Activated T-cell treated with anti-CD3 and anti-CD28 coated beads, Interleukin-2, amount 50 U/mL, for 1 hour (primary cell): ENCODE measurements at places on chromosomes 2 and 18.

DNA sequence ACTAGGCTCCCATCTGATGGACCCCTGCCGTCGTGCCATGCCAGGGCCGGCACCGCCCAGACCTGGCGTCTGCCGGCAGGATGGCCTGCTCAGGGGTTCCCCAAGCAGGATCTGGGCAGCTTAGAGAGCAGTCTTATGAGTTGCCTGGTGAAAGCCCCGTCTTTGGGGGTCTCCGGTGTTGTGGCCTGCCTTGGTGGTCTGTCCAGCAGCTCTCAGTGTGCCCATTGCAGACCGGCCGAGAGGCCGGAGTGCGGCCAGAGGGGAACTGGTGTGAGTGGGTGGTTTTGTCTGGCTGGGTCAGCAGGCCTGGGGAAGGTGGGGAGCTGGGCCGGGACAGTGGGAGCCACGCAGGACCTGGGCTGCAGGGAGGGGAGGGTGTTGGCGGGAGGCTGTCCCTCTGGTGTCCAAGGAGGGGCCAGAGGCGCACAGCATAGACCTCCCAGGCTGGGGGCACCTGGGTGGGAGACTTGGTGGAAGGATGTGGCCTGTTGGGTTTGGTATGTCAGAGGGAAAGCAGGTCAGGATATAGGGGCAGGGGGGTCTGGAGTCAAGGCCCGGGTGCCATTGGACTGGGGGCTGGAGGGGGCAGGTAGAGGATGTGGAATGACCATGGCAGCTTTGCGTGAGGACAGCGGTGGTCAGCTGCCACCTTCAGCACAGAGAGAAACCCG is 16.5 kb downstream of the GPC1 start:
- DNase-seq = no peak

DNA sequence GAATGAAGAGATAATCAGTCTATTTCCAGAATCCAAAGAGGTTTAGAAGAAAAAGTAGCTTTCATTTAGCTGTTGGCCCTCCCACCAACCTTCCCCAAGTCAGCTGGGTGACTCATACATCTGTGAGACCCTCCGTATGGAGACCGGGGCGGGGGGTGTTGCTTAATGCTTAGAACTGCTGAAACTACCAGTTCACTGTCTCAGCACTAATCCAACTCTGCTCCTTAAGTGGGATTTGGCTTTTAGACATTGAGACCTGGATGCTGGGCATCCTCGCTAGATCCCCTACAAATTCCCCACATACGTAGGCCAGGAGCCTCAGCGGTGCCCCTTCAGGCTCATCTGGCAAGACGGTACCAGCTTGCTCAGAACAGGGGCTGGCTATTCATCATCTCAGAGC is at the start of gene SAG:
SAG (plus strand) TSS at position 252 of the 400 bp plus-strand sequence. CDS start 1,374 bp downstream, outside the sequence.
- DNase-seq = no peak

DNA sequence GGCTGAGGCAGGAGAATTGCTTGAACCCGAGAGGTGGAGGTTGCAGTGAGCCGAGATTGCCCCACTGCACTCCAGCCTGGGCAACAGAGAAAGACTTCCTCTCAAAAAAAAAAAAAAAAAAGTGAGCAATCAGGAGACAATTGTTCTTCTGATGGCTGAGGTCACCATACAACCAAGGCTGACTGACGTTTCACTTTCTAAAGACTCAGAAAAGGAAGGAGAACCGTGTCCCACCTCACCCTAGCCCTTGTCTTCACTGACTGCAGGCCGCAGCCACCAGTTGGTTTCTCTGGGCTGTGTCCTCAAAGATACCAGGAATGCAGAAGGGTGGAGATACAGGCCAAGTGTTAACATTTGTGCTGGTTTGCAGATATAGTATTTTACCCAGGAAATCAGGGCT is 7.7 kb upstream of the SLC35F6 start:
- no peak for DNase-seq

GRCh38 chr2:126227250-126227649 is 428.7 kb upstream of the GYPC start:
- no peak for DNase-seq

- no peak for DNase-seq
These were observed 83.7 kb downstream of the CERKL start for GRCh38 chr2:181573140-181573736.

DNA sequence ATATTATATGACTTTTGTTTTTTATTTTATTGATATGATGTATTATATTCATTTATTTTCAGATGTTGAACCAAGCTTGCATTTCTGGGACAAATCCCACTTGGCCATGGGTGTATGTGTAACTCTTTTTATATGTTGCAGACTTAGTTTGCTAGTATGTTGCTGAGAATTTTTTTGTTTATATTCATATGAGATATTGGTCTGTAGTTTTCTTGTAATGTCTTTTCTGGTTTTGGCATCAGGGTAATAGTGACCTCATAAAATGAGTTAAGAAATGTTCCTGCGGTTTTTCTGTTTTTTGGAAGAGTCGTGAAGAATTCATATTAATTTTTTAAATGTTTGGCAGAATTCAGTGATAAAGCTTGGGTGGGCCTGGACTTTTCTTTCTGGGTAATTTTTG is 88.7 kb downstream of the ASB1 start:
- no peak for DNase-seq

- no peak for DNase-seq
These were observed 20.8 kb downstream of the CCL20 start for GRCh38 chr2:227834423-227834822.

DNA sequence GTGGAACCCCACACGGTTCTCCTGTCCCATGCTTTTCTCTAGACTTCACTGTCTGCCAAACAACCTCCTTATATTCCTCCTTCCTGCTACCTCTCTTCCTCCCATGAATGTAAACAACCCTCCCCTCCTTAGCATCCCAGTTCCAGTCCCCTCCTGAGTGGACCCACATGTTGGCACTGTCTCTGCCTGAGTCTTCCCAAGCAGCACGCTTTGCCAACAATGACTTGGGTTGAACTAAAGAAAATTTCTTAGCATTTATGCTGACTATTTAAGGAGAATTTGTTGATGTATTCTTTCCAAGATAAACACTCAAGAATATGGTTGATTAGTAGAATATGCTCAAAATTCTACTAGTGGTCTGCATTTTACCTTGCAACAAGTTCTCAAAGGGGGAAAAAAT is 338.0 kb downstream of the TNS1 start:
- no peak for DNase-seq

DNA sequence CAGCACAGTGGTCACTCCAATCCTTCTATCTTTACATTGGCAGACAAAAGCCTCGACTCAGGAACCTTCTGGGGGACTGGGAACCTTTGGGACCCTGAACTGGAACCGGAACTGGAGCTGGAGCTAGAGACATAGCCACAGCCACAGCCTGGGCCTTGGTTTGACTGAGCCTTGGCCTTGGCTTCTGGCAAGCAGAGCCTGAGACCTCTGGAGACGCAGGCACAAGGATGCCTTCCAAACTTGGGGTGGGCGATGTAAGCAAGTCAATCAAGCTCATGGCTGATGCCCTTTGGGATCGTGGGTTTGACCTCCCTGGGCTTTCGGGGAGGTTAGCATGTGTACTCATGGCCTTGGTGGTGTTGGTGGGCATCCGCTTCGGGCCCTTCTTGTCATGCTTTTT is 619.3 kb downstream of the MBD2 start:
- no peak for DNase-seq

- no peak for DNase-seq
These were observed 158.0 kb downstream of the SMAD7 start for GRCh38 chr18:48792611-48793380.

DNA sequence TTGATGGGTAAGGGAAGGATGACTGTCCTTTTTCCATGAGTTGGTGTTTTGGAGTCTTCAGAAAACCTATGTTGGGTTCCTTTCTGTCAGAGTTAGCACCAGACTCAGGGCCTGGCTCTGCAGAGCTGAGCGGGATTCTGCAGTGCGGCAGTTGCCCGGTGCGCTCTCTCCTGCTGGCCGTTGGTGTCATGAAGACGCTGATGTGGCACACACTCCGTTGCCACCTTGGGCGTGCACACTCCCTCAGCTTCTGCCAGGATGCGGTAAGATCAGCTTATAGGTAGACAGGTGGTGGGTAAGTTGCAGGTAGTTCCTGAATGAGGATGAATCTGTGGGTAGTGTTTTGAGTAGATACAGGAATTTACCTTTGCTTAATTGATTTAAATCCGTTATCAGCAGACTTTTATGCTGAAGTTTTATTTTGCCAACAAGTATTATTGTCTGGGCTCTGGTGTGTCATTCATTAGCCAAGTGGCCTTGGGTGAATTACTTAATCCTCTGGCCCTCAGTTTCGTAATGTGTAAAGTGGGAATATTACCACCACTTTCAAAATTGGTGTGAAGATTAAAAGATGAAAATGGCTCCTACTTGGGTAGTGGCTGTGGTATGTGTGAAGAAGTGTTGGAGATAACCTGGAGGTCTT is 26.8 kb downstream of the DGKD start:
- no peak for DNase-seq

GRCh38 chr2:186181625-186182024 is 304.4 kb upstream of the ZC3H15 start:
- DNase-seq = no peak

- DNase-seq = no peak
These were observed 48.1 kb upstream of the HPCAL1 start for GRCh38 chr2:10254373-10255188.

DNA sequence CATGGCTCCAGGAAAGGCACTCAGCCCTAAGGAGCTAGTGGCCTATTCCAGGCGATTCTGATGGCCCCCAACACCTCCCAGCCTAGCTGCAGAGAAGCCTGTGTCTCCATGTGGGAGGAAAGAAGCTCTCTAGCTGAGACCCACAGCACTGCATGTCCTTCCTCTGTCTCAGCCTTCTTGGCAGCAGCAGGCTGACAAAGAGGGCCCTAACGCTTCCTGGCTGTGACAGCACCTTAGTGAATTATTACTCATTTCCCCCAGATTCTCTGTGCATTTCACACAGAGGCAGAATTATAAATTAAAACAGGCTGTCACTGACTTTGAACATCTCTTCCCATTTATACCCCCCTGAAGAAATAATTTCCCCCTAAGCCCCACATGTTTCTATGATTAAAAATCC is 206.8 kb downstream of the CLIP4 start:
- no peak for DNase-seq

- DNase-seq = no peak
These were observed 80.2 kb upstream of the BCL11A start for GRCh38 chr2:60633615-60634014.

DNA sequence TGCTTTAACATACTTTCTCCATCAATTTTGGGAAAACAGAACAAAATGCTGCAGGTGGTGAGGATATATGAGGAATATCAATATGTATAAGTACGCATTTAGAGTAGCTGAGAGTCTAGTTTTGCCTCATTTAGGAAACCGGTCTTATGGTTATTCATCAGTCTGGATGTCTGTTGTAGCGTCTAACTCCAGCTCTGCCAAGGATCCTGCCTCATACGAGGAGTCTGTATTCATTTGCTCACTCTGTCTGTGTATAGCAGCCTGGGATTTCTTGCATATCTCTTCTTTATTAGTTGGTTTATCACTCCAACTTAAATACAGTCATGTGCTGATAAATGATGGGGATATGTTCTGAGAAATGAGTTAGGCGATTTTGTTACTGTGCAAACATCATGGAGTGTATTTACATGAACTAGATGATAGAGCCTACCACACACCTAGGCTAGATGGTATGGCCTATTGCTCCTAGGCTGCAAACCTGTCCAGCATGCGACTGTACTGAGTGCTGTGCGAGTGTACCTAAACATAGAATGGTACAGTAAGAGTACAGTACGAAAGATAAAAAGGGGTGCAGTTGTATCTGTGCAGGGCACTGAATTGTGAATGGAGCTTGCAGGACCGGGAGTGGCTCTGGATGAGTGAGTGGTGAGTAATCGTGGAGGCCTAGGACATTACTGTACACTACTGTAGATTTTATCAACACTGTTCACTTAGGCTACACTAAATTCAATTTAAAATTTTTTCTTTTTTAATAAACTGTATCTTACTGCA is 148.1 kb downstream of the ZNF407 start:
- no peak for DNase-seq

GRCh38 chr2:27217173-27218121 is at the start of gene CAD:
Gene CAD, plus strand, starts transcription at chr2:27217369. Its CDS starts 183 bp downstream, at chr2:27217552.
- peak; percentile 88 for DNase-seq

GRCh38 chr2:135475128-135475527 is 55.9 kb downstream of the ZRANB3 start:
- DNase-seq = no peak

DNA sequence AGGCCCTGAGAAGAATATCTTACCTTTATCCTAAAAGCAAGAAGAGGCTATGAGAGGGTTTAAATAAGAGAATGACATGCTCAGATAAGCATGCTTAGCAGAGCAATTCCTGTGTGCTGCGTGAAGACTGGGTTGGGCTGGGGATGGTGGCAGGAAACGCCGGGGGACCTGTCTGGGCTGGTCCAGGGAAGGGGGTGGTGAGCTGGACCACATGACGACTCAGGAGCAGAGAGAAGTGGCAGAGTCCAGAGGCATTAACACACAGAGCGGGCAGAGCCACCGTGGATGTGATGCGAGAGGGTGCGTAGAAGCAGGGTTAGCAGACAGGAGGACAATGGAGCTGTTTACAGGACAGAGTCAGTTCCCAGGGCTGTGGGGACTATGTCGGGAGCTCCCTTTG is 84.5 kb downstream of the ZBTB7C start:
- DNase-seq = no peak

GRCh38 chr18:45722899-45723298 is 1.1 kb upstream of the SLC14A1 start:
- DNase-seq = peak; percentile 64

DNA sequence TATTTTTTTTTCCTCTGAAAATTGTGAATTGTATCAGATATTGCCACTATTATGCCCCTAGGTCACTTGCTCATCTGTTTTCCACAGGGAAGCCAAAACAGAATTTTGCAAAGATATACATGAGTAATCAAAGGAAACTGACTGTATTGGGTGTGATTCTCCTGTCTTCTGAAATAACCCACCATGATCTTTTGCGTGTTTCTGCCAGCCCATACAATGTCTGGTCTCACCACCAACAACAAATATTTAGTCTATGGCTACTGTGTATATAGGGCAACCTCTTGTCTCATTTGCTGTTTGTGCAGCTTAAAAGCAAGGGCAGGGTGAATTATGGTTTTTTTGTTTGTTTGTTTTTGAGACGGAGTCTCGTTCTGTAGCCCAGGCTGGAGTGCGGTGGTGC is 26.5 kb downstream of the EPAS1 start:
- no peak for DNase-seq

GRCh38 chr18:78948707-78949106 is 30.9 kb upstream of the SALL3 start:
- no peak for DNase-seq

- DNase-seq = peak; percentile 2
These were observed 124.5 kb upstream of the CTDP1 start for GRCh38 chr18:79554945-79555645.

DNA sequence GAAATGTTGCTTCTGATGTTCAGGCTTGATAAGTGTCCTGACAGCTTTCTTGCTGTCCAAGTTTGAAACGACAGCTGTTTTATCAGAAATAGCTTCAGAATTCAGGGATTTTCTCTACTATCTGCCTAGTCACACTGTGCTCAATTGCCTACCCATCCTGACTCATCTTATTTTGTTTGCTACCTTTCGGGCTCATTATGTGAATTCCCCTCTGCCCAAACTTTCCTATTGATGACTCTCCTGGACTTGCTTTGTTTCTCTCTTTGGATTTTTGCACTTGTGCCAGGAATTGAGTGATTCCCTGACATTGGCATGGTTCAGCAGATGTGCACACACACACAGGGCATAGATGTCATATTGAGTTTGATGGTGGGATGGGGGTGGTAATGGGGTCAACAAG is 1052.6 kb upstream of the PIK3C3 start:
- DNase-seq = no peak

GRCh38 chr2:604385-604784 is 72.8 kb downstream of the TMEM18 start:
- DNase-seq = no peak
